ENCODE measurements at places on chromosomes 1 and 21.

DNA sequence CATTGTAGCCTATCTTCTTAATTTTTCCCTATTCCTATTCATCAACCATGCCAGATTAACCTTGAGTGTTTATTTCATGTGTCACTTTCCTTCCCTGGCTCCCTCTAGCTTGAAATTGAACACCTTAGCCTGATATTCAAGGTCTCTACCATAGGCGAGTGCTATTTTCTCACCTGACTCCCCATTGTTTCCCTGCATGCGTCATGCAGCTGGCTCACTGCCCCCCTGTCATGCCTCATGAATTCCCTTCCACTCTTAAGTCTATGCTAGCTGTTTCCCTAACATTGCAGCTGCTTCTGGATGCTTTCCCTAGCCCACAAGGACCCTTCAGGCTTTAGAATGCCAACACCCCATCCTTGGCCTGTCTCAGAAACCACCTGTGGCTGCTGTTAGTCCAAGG is 56.7 kb upstream of the CD1D start:
- DNase-seq: no peak

- no peak for DNase-seq
Observed at GRCh38 chr21:35436899-35437298, 387.8 kb upstream of the RUNX1 start.

DNA sequence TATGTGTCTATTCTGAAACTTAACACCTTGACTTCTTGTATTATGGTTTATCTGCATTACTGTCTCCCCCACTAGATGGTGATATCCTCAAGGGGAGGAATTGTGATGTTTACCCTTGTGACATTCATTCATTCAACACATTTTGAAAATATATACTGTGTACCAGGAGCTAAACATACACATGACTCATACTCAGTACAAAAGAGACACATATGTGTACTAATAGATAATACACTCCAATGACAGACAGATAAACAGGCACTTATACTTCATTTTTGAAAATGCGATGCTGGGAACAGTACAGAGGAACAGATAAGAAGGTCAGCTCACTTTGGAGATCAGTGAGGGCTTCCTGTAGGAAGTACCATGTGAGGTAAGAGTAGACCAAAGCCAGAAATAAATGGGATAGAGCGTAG is 8.9 kb upstream of the RAB3GAP2 start:
- DNase-seq: no peak

DNA sequence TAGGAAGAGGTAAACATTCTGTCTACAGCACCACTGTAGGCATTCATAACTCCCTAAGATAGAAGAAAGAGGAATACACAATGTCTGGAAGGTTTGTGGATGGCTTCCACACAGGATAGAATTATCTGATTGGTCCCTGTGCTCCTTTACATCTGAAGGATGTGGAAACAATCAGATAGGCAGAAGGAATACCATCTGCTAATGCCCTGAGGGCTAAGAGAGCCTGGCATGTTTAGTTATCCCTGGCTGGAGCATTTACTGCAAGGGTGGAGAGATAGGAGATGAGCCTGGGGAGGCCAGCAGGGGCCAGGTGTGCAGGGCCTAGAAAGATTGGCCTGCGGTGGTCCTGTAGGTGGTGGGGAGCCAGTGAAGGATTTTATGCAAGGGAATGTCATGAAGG is 8.6 kb upstream of the ACBD3 start:
- DNase-seq: no peak

DNA sequence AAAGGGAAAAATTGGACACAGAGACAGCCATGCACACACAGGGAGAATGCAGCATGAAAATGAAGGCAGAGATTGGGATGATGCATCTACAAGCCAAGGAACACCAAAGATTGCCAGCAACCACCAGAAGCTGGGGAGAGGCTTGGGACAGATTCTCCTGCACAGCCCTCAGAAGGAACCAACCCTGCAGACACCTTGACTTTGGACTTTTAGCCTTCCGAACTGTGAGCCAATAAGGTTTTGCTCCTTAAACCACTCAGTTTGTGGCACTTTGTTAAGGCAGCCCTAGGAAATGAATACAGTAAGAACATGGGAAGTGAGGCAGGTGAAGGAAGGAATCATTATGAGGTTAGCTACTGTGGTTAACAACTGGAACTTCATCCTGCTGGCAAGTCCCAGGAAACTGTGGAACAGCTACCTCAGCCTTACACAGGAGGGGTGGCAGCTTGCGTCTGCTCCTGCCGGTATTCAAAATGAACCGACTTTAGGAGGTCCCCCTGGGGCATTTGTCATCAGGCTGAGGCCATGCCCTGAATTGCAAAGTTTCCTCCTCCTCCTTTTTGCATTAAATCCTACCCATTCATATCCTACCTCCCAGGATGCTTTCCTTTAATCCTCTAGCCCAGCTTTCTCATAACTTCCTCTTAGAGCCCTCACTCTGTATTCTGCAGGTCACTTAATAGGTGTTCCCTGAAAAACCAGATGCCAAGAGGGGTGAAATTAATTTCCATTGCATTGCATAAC is 15.4 kb downstream of the CD247 start:
- no peak for DNase-seq

DNA sequence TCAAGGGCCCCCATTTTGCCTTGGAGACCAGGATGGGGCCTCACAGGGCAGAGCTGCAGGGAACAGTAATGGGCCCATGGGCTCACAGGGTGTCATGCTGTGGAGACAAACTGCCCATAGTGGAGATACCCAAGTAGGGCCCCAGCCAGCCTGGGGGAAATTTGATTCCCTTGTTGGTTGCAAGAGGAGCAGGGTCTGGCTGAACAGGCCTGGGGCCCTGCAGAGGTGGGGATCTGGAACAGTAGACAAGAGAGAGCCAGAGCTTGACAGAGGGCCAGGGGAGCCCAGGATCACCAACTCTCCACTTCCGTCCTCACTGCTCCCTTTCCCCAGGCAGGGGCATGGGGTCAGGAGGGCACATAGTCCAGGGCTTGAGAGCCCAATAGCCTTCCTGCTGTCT is 8.7 kb downstream of the S100B start:
- DNase-seq: no peak

DNA sequence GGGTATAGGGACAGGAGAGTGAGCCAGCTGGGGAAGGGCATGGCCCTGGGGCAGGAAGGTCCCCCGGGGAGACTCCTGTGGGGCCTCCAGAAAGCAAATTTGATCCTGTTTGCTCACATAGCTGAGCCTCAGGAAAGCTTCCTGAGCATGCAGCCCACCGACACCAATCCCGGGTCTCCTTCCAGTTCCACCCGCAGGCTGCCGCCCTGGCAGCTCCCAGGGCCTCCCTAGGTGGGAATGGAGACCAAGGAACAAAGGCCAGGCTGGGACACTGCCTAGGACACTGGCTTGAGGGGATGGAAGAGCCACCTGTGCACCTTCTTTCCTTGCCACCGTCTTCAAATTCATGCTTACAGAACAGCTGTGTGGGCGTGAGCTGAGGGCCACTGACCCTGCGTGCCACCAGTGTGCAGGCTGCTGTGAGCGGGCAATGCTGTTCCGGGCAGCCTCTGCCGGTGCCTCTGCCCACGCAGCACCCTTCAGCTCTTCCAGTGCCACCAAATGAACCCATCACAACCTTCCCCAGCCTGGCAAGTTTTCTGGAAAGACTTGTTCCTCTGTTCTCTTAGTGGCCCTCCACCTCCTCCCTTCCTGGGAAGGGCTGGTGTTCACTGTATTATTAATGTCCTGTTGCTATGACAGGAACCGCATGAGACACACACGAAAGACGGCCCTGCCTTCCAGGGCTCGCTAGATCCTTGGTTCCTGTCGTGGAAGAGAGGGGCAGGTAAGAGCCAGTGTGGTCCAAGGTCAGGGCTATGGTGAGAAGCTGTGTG is 53.6 kb downstream of the ACBD3 start:
- DNase-seq: no peak

DNA sequence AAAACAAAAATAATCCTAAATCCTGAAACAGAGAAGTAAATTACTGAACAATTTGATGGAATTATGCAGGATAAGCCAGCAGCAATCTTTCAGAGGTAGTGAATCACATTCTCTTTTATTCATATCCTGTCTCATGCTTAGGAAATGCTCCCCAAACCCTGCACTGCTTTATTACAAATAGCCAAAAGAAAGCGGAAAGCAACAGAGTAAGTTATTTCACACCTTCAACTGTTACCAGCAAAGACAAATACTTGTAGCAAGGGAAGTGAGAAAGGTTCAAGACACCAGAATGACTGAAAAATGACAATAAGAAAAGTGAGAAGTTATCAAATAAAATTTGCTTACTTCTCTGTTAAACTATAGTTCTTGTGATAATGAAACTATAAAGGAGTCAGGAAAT is 6.2 kb downstream of the ZRANB2 start:
- no peak for DNase-seq
